ENCODE measurements at places on chromosomes 12 and 14. TPM values are rescaled to one million over a fixed set of nuclear protein-coding genes. Genes with fewer than 3 reads are reported as not detected.

GRCh38 chr14:102490456-102490855, 19.1 kb downstream of the ANKRD9 start:
- DNase-seq, result no peak

GRCh38 chr14:71675126-71675899, 256.9 kb upstream of the RGS6 start:
- no peak for DNase-seq

DNA sequence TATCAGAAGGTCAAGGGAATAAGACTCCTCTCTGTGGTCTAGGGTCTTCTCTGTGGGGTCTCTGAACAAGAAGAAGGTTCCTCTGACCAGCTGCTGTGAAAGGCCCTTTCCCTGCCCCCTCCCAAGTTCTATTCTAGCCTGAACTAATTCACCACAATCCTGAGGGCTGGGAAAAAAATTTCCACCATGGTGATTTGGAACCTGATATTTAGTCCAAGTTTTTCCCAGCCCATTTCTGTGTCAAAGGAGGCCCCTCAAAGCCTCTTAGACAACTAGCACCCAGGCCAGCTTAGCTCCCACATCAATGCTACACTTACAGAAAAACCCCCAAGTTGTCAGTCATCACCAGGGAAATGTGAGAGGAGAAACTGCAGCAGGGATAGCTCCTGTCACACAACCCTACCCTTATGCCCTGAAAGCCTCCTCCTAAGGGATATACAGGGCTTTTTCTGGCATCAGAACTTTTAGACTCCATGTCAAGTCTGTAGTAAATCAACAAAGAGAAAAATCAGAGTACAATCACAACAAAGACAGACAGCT, 4.5 kb downstream of the FMNL3 start:
- DNase-seq, result no peak

DNA sequence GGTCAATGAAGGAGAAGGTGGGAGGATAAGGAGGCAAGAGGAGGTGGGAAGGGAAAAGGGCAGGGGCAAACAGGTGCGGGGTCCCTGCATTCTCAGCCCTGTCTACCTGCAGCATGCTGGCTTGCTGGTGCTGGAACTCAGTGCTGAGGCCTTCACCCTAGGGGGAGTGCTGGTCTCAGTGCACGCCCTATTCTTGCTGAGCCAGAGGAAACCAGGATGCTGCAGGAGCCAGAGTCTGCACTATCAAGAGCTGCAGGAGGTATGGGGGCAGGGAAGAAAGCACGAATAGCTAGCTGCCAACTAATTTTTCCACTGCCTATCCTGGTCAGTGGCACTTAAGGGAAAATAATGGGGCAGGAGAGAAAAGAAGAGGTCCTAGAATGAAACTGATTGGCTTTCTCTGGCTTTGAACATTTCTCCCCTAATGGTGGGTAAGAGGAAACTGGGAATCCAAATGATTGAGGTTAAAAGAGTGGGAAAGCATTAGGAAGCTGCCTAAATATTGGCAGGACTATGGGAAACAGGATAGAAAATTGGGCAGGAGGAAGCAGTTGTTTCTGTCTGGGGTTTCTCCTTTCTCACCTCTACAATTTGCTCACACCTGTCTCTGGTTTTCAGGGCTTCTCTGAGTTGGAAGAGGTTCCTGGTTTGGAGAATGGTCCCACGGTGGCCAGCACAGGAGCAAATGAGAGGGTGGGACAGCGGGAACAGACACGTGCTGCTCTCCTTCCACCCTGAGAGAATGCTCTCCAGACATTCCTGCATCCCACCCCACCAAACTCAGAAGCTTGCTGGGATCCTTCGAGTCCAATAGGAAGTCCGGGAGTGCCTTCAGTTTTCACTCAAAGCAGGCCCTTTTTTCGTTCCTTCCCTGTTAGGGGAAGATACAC, 1.9 kb downstream of the TMEM253 start:
- DNase-seq, result peak; percentile 42

DNA sequence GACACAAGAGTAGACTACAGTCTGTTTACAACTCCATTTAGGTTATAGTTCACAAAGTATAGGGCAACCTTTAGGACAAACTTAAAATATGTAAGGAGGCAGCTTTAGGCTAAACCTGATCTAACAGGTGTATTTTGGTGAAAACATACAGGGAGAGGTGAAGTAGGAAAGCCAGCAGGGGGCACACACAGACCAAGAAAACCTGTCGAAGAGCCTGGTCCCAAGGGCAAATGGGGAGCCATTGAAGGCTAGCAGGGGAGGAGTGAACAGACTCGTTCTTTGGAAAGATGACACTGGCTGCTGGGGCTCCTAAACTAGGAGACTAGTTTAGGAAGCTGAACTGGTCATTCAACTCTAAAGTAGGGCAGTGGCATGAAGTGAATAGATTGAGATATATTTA, 138.8 kb upstream of the WSCD2 start:
- peak; percentile 28 for DNase-seq

DNA sequence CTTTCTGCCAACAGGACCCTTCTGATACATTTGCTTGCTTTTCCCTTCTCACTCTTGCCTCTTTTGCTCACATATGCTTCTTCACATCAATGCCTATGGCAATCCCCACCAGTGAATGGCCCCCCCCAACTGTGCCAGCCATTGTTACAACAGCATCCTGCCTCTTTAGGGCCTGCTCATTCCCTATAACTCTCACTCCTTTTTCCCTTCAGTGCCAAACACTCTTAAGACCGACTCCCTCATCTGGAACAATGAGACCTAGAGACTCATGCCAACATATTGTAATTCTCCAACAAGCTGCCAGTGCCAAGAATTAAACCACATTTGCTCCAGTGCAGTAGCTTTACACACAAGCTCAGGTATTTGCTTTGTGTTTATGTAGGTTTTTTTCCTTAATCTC, 189.0 kb downstream of the SOX5 start:
- DNase-seq, result no peak

- DNase-seq, result no peak
Measured at GRCh38 chr12:48198985-48199384, 4.1 kb downstream of the OR10AD1 start.

DNA sequence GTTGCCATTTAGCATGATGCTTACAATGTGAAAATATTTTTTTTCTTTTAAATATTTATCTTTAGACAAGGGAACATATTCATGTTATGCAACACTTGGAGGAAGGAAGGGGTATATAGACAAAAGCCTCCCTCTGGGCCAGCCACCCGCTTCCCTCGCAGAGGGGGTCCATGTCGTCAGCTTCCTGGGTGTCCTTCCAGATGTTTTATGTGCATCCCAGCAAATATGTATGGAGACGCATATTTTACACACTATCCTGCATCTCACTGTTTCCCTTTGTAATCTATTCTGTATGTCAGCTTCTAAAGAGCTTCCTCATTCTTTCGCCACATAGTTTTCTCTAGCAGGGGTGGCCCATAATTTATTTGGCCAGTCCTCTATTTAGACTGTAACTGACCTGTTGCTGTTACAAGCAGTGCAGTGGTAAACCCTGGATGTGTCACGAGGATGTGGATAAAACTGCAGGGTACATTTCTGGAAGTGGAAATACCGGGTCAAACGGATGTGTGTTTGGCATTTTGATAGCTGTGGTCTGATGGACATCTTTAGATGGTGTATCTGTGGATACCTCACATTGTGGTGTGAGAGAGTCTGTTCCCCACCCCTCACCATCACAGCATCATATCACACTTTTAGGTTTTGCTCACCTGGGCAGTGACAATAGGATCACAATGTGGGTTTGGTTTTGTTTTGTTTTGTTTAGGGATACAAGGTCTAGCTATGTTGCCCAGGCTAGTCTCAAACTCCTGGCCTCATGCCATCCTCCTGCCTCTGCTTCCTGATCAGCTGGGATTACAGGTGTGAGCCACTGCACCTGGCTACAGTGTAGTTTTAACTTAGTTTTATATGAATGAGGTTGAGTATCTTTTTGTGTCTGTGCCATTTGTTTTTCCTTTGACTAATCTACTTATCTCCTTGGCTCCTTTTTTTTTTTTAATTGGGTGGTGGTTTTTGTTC, 31.6 kb downstream of the FAM222A start:
- DNase-seq, result no peak

Gene CLEC4E
- total RNA-seq, result 7.8 TPM

Gene KIF21A
- 26.4 TPM for total RNA-seq

Measured in mucosa of gallbladder (tissue), 1 donor.